ENCODE measurements at places on chromosomes 2 and 18. TPM values are rescaled to one million over a fixed set of nuclear protein-coding genes. Genes with fewer than 3 reads are reported as not detected.
A peak's percentile ranks its signal among the peaks of the same experiment; 100 is the strongest.

TRAPPC12 gene
- total RNA-seq, result 117 TPM

CDH7 gene
- 0.40 TPM for total RNA-seq

HOXD1 gene
- total RNA-seq, result 2.5 TPM

ATOH8 gene
- total RNA-seq, result 38.6 TPM

MATN3 gene
- total RNA-seq, result 3.6 TPM

ALPP gene
- total RNA-seq, result 7.0 TPM

- no peaks in the 10 kb centered on the region for H3K27me3 ChIP-seq
- H3K36me3 ChIP-seq, result no peaks in the 10 kb centered on the region
- no peak overlapping the region for H3K27ac ChIP-seq
Observed at GRCh38 chr2:41828052-41828643, 219.7 kb upstream of the PKDCC start.

DNA sequence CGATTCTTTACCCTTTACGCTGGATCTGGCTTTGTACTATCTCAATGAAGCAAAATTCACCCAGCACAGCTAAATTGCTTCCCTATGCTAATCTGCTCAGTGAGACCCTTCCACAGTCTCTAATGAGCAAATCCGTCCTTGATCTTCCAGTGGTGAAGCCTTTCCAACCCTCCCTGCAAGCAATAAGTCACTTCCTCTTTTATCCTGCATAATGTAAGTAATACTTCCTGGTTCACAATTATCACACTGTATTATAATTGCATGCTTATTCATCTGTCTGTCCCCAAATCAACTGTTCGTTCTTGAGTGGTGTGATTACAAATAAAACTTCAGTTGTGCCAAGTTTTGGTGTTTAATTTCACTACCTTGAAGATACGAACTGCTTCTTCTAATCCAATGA, 404.0 kb downstream of the ADCYAP1 start:
- H3K27ac ChIP-seq, result no peak overlapping the region
- H3K36me3 ChIP-seq, result no peaks in the 10 kb centered on the region
- no peak for DNase-seq
- H3K4me1 ChIP-seq, result no peaks in the 10 kb centered on the region
- no peak overlapping the region for H3K4me3 ChIP-seq
- H3K27me3 ChIP-seq, result no peaks in the 10 kb centered on the region

- peaks cover 4% of the 10 kb centered on the region for H3K4me1 ChIP-seq
- H3K27ac ChIP-seq, result no peak overlapping the region
- no peaks in the 10 kb centered on the region for H3K36me3 ChIP-seq
- H3K4me3 ChIP-seq, result no peak overlapping the region
Observed at GRCh38 chr18:42157420-42157819, 202.4 kb downstream of the PIK3C3 start.

GRCh38 chr2:232976666-232977437, 36.2 kb downstream of the NGEF start:
- no peaks in the 10 kb centered on the region for H3K36me3 ChIP-seq
- H3K4me3 ChIP-seq, result no peak overlapping the region
- DNase-seq, result no peak
- no peaks in the 10 kb centered on the region for H3K27me3 ChIP-seq
- no peaks in the 10 kb centered on the region for H3K4me1 ChIP-seq

DNA sequence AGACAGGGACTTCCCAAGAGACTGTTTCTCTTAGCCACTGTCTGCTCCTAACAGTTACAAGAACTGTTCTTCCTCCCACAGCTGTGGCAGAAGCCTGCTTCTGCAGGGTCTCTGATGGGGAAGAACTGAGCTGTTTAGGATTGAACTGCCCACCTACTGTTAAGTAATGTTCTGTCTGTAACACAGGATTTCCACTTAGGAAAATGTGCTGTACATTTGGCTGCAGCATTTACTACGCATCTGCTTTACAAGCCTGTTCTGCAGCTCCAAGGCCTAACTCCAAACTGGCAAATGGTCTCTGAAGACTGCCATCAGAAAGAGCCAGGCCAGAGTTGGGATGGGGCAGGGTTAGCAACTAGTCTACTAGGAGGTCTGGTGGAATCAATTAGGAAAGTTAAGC, 87.8 kb upstream of the UPP2 start:
- no peak for DNase-seq
- peaks cover 4% of the 10 kb centered on the region for H3K4me1 ChIP-seq
- H3K4me3 ChIP-seq, result no peak overlapping the region

- no peaks in the 10 kb centered on the region for H3K36me3 ChIP-seq
- DNase-seq, result no peak
- no peak overlapping the region for H3K4me3 ChIP-seq
- no peaks in the 10 kb centered on the region for H3K4me1 ChIP-seq
Observed at GRCh38 chr18:49019446-49020045, 68.8 kb upstream of the SMAD7 start.

DNA sequence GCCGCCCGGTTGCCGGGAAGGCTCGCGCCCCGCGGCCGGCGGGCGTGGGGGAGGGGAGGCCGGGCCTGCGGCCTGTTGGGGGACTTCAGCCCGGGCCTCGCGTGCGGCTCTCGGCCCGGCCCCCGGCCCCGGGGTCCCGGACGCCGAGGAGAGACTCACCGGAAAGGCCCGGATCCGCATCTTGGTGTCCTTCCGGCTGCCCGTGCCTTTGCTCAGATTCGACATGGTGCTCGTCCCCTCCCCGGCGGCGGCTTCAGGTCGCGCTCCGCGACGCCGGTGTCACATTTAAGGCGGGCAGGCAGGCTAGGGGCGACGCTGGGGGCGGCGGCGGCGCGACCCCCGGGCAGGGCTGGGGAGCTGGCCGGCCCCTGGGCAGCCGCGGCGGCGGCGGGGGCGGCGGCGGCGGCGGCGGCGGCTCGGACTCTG, 365 bp downstream of the CUL3 start:
- H3K4me1 ChIP-seq, result peaks cover 3% of the 10 kb centered on the region
- H3K27ac ChIP-seq, result peak overlapping the region; percentile 97
- peak overlapping the region; percentile 98 for H3K4me3 ChIP-seq
- peak; percentile 65 for DNase-seq
- no peaks in the 10 kb centered on the region for H3K36me3 ChIP-seq
- no peaks in the 10 kb centered on the region for H3K27me3 ChIP-seq

DNA sequence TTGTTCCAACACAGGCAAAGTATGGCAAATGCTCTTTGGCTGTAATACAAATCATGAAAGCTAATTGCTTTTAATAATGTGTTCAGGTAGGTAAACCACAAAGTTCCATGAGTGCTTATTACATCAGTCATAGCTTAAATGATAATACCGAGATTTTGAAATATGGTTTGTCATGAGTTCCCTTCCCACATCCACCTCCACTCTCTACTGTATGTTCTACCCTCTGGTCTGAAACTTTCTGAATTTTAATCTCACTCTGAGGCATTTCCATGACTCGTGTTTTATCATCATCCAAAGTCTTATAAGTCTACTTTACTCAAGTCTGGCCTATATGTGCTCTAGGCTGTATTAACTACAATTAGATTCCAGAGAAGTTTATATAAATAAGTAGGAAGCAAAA, 354.8 kb downstream of the AKAIN1 start:
- H3K36me3 ChIP-seq, result no peaks in the 10 kb centered on the region
- no peak for DNase-seq
- H3K27me3 ChIP-seq, result no peaks in the 10 kb centered on the region
- H3K27ac ChIP-seq, result no peak overlapping the region
- no peaks in the 10 kb centered on the region for H3K4me1 ChIP-seq

GRCh38 chr2:6506361-6506794, 359.3 kb downstream of the CMPK2 start:
- H3K4me3 ChIP-seq, result no peak overlapping the region
- H3K27ac ChIP-seq, result no peak overlapping the region
- H3K27me3 ChIP-seq, result no peaks in the 10 kb centered on the region
- no peak for DNase-seq
- no peaks in the 10 kb centered on the region for H3K4me1 ChIP-seq

DNA sequence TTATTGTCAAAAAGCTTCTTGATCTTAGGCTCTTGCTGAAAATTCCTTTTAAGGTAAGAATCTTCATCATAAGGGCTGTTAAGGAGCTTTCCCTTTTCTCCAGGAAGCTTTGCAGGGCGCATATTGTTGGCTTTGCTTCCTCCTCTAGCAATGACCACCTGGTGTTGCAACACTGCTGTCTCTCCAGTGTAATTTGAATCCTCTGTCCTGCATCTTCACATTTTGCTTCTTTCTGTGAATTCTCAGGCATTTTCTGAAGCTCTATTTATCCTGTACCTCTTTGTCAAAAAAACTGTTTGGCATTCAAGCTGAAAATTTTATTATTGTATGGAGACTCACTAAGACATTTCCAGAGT, 533.1 kb upstream of the CHAC2 start:
- H3K27ac ChIP-seq, result no peak overlapping the region
- no peaks in the 10 kb centered on the region for H3K27me3 ChIP-seq
- no peak for DNase-seq
- no peaks in the 10 kb centered on the region for H3K36me3 ChIP-seq
- H3K4me3 ChIP-seq, result no peak overlapping the region
- H3K4me1 ChIP-seq, result no peaks in the 10 kb centered on the region

- no peaks in the 10 kb centered on the region for H3K27me3 ChIP-seq
- no peaks in the 10 kb centered on the region for H3K36me3 ChIP-seq
- DNase-seq, result no peak
- H3K27ac ChIP-seq, result no peak overlapping the region
Observed at GRCh38 chr2:41965909-41966295, 81.9 kb upstream of the PKDCC start.

GRCh38 chr18:33115917-33116316, 324.6 kb downstream of the CCDC178 start:
- no peak overlapping the region for H3K4me3 ChIP-seq
- DNase-seq, result peak; percentile 5
- H3K4me1 ChIP-seq, result no peaks in the 10 kb centered on the region
- H3K27ac ChIP-seq, result no peak overlapping the region
- no peaks in the 10 kb centered on the region for H3K27me3 ChIP-seq

GRCh38 chr18:52343138-52343537, 3.1 kb downstream of the DCC start:
- no peaks in the 10 kb centered on the region for H3K36me3 ChIP-seq
- DNase-seq, result no peak
- peaks cover 7% of the 10 kb centered on the region for H3K27me3 ChIP-seq
- no peak overlapping the region for H3K4me3 ChIP-seq
- H3K4me1 ChIP-seq, result no peaks in the 10 kb centered on the region

- peaks cover under 1% of the 10 kb centered on the region for H3K36me3 ChIP-seq
- H3K4me1 ChIP-seq, result no peaks in the 10 kb centered on the region
- peak; percentile 50 for DNase-seq
- no peak overlapping the region for H3K27ac ChIP-seq
Observed at GRCh38 chr2:144183727-144184126, 336.2 kb downstream of the ZEB2 start.

DNA sequence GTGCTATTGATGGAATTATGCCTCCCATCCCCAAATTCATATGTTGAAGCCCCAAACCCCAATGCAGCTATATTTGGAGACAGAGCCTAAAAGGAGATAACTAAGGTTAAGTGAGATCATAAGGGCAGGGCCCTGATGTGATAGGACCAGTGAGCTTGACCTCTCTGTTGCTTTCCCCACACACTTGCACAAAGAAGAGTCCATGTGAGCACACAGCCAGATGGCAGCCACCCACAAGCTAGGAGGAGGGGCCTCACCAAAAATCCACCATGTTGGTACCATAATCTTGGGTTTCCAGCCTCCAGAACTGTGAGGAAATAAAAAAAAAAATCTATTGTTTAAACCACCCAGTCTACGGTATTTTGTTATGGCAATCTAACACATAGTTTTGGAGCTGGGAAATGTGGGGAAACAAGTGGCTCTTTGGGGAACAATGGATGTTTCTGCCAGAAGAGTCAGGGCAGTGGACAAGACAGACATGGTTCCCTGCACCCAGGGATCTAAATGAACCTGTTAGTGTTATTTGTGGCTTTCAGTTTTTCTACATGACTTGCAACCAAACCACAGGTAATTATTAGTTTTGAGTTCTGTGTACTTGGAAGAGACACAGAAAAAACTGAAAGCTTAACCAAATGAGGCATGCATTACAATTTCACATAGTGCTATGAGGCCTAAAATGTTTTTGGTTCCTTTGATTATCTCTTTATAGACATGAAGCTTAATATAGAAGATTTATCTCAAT, 259.1 kb downstream of the LTBP1 start:
- H3K27ac ChIP-seq, result no peak overlapping the region
- DNase-seq, result no peak
- no peaks in the 10 kb centered on the region for H3K4me1 ChIP-seq
- no peak overlapping the region for H3K4me3 ChIP-seq
- no peaks in the 10 kb centered on the region for H3K36me3 ChIP-seq
- H3K27me3 ChIP-seq, result no peaks in the 10 kb centered on the region

GRCh38 chr2:152405206-152406118, 70.5 kb downstream of the FMNL2 start:
- peaks cover 16% of the 10 kb centered on the region for H3K4me1 ChIP-seq
- no peaks in the 10 kb centered on the region for H3K36me3 ChIP-seq
- DNase-seq, result no peak
- peak overlapping the region; percentile 45 for H3K27ac ChIP-seq
- H3K4me3 ChIP-seq, result no peak overlapping the region

DNA sequence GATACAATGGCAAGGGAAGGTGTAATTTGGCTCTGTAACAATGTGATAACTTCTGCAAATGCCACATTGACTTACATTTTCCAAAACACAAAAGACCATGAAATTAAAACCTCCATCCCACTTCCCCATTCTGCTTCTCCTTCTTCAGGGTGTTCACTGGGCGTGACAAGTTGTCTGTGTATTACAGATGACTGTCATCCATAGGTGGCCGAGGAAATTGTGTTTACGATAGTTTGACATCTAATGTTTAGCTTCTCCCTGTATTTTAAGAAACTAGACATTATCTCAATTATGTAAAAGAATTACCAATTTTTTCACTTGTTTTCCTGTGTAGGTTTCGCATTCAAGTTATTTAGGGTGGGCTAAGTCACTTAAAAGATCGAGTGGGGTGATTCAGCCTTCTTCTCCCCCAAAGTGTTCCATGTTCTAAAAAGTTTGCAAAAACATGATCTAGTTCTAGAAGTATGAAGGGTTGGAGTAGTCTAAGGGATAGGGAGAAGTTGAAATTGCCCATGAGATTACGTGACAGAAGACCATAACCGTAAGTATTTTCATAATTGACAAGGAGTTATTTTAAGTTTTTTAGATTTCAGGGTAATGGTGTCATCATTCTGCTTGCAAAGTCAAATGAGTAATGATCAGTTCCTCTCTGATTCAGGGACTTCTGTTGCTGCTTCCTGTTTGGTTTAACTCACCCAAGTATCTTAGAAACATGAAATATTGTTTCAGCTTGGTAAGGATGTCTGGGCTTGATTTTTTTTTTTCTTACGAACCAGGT, 25.2 kb upstream of the CYTIP start:
- no peak overlapping the region for H3K27ac ChIP-seq
- no peak for DNase-seq
- no peaks in the 10 kb centered on the region for H3K27me3 ChIP-seq
- no peak overlapping the region for H3K4me3 ChIP-seq

DNA sequence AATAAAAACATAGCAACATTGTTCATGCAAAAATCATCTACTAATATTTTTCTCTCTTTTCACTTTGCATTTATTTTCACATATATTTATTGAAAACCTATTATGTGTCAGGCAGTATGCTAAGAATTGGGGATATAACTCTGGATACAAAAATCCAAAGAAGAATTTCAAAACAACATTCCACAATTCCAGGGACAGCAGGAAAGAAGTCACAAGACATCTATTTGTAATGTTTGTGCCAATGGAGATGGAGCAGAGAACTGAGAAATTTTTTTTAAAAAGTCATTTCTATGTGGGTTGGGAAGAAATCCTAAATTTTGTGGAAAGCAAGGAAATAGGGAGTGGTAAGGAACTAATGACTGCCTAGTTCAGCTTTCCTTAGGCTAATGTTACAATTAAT, 128.6 kb upstream of the TLK1 start:
- no peak overlapping the region for H3K4me3 ChIP-seq
- H3K4me1 ChIP-seq, result no peaks in the 10 kb centered on the region
- DNase-seq, result no peak
- no peak overlapping the region for H3K27ac ChIP-seq
- H3K27me3 ChIP-seq, result no peaks in the 10 kb centered on the region

All from lung (tissue), 17 donors.